ENCODE measurements at places on chromosomes 2 and 18.

DNA sequence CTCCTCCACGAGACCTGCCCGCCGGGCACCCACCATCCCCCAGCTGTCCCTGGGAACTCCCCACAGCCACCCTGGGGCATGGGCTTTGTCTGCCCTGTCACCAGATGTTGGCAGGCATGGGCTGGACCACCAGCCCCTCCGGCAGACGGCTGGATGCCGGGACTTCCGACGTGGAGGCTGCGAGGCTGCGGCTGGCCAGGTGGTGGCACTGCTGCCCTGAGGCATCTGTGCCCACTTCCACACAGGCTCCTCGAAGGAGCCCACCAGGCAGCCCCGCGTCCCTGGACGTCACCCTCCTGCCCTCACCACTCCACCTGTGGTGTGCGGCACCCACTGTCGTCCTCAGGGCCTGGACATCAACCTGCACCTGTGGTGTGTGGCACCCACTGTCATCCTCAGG, 319.9 kb upstream of the SALL3 start:
- DNase-seq, result no peak

DNA sequence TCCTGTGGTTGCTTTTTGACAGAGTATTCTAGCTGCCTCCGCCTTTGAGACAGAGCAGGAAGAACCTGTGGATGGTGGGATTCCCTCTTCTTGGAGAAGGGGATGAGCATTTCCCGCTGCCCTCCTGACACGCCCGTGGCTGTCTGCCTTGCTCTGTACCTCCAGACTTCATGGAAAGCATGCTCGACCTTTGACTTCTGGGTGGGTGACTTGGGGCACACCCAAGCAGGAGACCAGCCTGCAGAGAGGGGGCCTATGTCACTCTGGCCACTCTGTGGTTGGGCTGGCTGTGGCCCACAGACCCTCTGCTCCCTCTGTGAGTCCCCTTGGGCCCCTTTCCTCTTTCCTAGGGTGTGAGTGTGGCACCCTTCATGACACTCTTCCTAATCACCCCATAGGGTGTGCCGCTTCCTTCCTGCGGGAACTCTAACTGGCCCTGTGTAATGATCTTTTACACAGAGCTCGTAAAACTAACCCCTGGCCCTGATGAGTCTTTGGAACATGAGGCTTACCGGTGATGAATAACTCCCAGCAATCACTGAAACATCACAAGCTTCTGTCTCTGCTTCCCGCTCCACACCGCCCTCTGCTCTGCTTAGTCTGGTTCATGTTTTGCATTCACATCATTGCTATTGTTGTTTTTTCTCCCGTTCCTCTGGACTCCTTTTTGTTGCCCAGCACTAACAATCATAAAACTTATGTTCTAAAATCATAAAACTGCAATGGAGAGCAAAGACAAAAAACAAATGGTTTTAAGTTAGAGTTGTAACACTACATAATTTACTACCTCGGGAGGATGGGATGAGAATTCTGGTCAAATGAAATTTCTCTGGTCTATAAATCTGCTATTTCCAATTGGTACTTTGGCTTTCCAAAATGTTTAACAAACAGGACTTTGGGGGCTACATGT, 101.1 kb downstream of the SH3YL1 start:
- no peak for DNase-seq

GRCh38 chr2:16033032-16033293, 92.6 kb downstream of the MYCN start:
- DNase-seq, result no peak

- peak; percentile 64 for DNase-seq
Measured at GRCh38 chr2:85851253-85852151, 37.3 kb downstream of the ST3GAL5 start.

GRCh38 chr18:44884431-44884830, 203.7 kb downstream of the SETBP1 start:
- no peak for DNase-seq

DNA sequence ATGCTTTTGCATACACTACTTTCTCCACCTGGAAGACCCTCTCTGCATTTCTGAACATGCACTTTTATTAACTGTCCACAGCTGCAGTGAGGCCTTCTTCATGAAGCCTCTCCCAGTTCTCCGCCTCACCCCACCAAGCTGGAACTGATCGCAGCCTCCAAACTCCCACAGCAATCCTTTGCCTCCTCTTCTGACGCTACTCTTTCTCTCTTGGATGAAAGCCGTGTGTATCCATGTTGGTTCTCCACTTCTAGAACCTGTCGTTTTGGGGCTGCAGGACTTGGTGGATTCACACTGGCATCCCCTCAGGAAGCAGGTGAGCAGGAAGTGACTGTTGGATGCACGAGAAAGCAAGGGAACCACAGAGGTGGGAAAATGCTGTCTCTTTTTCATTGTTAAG, 288.6 kb downstream of the MYCN start:
- DNase-seq, result no peak

DNA sequence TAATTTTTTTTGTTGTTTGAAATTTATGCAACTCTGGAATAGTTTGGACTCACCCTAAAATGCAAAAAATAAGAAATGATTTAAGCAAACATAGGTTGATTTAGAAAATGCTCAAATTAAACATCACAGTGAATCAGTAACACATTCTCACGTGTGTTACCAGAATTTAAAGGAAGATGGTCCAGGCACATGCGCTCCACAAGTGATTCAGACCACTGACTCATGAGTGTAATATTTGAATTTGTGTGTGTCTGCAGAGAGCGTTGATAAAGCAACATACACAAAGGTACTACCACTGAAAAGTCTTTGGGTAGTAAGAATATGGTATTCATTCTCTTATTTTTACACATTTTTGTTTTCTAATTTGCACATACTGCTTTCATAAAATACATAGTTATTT, 7.9 kb downstream of the SS18 start:
- no peak for DNase-seq

GRCh38 chr2:171238946-171239345, 78.3 kb upstream of the TLK1 start:
- no peak for DNase-seq

DNA sequence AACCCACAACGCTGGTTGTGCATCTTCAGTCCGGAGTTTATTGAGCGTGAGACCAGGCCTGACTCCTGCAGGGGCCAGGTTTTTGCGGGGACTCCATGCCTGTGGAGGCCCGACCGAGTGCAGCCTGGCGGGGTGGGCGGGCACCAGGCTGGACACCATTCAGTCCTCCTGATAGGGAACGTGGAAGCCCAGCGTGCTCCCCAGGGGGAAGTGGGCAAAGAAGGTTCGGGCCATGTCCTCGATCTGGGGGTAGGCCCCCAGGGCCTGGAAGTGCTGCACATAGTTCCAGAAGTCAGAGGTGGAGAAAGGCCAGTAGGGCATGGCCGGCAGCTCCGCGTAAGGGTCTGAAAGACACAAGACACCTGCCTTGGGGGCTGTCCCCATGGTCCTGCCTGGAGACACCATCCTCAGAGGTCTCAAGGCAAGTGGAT, 1.4 kb downstream of the OTOS start:
- no peak for DNase-seq

DNA sequence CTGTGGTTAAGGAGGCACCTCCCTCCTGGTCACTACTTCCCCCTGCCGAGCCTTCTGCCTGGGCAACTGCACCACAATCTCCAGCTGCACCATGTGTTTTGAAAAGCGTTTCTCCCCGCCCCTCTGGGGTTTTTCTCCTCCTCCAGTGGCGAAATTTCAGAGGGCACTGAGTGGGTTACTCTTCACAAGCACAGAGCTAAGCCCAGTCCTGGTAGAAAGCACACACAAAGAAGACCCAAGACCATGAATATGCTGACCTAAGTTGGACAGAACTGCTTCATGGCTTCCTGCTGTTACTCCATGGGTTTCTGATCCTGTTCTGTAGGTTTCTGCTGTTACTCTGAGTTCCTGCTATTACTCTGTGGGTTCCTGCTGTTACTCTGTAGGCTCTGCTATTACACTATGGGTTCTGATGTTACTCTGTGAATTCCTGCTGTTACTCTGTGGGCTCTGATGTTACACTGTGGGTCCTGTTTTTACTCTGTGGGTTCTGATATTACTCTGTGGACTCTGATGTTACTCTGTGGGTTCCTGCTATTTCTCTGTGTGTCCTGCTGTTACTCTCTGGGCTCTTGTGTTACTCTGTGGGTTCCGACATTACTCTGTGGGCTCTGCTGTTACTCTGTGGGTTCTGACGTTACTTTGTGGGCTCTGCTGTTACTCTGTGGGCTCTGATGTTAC, 216.6 kb downstream of the RTP5 start:
- peak; percentile 22 for DNase-seq

DNA sequence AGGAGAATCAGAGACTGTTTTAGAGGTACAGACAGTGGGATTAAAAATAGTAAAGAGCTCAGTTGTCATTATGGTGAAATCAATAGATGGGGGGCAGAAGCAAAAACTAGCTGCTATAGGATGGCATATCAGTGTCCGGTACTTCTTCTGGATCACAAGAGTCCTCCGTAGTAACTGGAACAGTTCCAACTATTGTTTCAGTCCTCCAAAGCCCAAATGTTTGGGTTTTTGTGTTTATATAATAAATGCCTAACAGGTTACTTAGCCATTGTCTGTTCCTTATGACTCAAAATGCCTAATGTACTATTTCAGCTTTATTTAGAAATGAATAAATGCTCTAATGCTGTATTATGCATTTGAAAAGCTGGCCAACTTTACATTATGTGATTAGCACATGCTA, 401.2 kb downstream of the PTH2R start:
- no peak for DNase-seq

DNA sequence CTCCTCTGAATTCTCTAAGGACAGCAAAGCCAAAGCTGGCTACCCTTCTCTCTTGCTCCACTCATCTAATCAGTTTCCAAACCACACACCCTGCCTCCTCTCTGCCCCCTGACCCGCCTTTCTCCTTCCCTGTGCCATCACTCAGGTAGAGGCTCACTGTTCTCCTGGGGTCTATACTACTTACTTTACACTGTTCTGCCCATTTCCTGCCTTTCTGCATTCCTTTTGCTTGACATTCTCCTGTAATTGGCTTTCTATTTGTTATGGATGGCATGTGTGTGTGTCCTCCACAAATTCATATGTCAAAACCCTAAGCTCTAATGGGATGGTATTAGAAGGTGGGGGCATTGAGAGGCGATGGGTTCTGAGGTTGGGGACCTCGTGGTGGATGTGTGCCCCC, 675.2 kb upstream of the ID2 start:
- DNase-seq, result no peak

DNA sequence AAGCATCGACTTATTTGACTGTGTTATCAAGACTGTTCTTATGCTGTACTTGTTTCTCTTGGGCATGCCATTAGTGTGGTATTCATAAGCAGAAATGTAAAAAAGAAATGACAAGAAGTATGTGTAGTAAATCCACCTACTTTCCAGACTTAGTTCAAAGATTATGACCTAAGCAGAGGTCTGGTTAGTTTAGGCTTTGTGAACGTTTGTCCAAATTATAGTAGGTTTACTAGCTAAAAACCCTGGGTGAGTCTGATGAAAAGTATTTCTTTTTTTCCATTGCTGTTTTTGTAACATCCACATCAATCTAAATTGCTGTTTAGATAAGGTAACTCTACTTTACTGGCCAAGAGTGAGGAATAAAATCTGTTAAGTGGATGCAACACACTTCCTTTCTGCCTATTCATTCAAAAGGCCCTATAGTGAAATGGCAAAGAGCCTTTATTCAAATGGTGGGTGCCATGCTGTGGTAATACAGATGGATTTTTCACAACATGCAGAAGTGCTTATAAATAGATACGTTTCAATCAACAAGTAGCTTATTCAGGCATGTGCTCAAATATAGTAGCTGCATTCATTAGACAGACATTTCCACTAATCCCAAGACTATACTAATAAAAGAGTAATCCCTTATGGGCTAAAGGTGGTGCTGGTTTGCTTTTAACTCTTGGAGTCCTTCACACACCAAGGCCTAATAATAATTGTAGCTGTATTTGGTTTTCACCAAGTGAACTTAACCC, 122.5 kb upstream of the LTBP1 start:
- DNase-seq, result no peak

- DNase-seq, result no peak
Measured at GRCh38 chr2:123916531-123916930, 108.6 kb upstream of the CNTNAP5 start.

- no peak for DNase-seq
Measured at GRCh38 chr18:5895876-5896740, 786 bp upstream of the TMEM200C start.

- DNase-seq, result no peak
Measured at GRCh38 chr2:171316220-171316619, 117.6 kb downstream of the METTL8 start.

DNA sequence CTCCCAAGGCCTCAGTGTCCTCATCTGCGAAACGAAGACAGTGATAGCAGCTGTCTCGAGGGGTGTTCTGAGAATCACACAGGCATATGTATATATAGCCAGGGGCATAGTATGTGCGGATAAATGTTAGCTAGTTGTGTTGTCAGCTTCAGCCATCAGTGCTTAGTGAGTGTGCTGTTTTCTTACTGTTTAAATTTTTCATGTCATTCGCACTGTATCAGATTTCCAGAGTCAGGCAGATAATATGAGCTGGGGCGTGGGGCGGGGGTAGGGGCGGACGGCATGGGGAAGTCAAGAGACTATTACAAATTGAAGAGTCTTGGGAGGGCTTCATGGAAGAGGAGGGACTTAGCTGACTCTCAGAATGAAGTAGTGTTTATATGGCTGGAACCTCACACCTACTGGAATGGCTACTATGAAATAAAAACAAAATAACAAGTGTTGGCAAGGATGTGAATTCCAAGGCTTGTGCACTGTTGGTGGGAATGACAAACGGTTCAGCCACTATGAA, 7.0 kb downstream of the TRAPPC12 start:
- DNase-seq, result no peak

DNA sequence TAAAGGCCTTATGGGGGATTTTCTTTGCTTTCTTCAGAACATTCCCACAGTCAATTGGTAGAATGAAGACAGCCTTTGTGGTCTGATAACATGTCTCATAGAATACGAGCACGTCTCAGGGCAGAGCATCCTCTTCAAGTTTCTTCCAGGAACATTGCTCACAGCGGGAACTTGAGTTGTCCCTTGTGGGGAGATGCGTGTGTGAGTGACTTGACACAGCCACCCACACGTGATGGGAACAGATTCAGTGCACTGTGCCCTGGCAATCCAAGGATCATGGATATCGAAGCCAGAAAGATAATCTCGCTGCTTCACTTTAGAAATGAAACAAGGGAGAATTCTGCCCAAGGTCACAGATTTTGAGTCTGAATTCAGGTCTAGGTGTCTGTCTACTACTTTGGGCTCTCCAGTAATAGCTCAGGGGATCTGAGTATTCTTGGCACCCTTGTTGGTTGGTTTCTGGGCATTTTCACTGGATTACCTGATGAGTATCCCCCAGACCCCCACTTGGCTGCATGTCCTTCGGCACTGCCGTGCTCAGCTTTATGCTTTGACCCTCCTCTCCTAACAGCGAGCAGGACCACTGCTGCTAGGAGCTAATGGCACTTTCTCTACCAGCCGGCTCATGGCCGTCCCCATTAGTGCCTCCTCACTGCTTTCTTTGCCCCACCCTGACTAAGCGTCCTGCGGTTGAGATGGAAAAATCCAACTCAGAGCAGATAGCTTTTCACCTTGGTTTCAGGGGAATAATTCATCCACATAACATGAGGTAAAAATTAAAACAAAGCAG, 75.9 kb upstream of the FOSL2 start:
- no peak for DNase-seq

DNA sequence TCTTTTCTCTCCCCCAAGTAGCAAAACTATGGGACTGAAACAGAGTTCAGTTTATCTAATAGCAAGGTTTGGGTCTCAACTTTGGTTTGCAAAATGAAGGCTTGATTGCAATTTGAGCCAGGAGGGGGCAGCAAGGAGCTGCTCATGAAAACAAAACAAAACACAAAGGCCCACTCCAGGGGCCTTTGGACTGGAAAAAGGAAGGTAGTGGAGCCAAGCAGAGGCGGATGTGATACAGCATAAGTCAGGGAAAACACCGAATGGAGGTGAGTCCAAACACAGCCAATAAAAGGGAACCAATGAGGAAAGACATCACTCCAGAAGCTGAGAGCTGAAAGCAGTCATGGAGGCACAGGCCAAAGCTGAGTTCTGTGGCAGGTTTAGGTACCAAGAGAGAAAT, 799.7 kb upstream of the ACVR2A start:
- DNase-seq, result peak; percentile 21

Measured in CD4-positive, alpha-beta T cell treated with Interleukin-15 for 4 hours (primary cell).